BJ (cell line): ENCODE measurements at places on chromosomes 7 and 10.

DNA sequence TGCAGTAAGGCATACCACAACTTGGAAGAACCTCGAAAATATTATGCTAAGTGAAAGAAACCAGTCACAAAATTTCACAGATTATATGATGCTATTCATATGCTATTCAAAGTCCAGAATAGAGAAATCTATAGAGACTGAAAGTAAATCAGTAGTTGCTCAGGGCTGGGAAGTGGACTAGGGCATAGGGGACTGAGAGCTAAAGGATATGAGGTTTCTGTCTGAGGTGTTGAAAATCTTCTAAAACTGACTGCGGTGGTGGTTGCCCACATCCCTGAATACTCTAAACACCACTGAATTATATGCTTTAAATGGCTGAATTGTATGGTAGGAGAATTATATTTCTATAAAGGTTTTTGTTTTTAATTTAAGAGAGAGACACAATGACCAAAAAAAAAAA is 161.3 kb downstream of the ELAPOR2 start:
- no peak for DNase-seq

DNA sequence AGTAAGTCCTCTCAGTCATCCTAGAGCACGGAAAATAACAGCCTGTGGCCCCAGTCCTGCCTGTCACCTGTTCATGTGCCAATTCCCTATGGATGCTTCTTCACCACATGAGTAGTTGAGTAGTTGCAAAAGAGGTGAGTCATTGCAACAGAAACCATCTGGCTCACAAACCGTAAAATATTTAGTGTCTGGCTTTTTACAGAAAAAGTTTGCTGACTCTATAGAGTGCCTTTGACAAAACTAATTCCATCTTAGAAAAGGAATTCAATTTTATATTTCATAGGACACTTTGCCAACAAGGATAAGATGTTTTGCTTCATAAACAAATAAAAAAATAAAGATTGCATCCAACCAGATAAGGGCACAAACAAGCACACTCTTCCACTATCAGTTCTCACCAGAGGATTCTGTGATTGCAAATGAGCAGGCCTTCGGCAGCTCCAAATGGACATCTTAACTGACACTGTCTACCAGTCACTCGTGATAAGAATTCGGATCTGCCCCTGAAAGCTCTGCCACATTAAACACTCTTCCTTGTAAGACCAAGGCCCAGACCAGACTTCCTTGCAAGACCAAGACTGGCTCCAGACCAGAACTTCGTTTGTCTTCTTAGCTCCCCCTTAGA is 242.7 kb upstream of the SEMA3C start:
- peak; percentile 80 for DNase-seq

- no peak for DNase-seq
These were observed 16.1 kb downstream of the LANCL2 start for GRCh38 chr7:55381189-55381588.

DNA sequence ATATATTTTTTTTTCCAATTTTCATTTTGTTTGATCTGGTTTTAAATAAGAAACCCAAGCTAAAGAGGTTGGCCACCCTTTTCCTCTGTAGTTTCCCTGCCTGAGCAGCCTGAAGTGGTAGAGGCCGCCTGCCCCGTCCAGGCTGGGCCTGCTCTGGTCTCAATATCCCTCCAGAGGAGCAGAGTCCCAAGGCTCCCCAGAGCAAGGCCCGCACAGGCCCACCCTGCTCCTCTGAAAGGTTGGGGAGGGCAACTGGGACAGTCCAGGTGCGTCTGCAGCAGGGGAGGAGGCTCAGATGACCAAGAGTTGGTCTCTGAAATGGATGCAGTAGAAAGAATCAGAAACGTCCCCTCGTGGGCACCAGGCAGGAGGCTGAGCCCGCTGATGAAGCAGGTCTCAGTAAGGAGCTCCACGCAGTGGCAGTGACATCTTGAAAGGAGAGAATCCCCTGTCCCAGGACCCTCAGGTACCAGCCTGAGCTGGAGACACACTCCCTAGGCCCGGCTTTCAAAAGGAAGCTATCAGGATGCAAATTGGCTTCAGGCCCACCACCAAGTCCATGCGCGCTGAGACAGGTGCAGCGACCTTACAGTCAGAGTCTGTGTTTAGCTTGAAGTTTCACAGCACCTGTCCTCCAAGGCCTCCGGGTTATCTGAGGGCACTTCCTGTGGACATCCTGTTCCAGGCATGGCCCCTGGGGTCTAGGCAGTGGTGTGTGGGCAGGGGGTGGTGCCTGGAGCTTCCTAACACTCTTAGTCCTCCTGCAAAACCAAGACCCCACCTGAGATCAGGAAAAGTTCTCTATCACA is 37.7 kb downstream of the EN2 start:
- no peak for DNase-seq

DNA sequence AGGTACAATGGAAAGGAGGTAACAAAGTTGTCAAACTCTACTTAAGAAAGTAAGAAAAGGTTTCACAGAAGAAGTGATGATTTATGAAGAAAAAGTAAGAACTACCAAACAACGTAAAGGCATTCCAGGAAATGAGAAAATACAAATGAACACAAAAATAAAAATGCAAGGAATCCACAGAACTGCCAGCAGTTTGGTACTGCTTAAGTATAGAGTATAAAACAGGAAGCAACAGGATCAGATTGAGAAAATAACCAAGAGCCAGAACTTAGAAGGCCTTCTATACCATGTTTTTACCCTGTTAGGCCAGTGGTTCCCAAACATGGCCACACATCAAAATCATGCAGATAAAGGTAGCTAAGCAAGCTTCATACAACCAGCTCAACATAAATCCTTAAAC is 9.2 kb downstream of the NDUFA5 start:
- no peak for DNase-seq

GRCh38 chr10:74771054-74771453 is 55.3 kb upstream of the KAT6B start:
- no peak for DNase-seq

- no peak for DNase-seq
These were observed 336.7 kb downstream of the C7orf25 start for GRCh38 chr7:42575171-42575570.
